GM23338 (cell line): ENCODE measurements at places on chromosomes 5 and 9. TPM values are rescaled to one million over a fixed set of nuclear protein-coding genes. Genes with fewer than 3 reads are reported as not detected.

DNA sequence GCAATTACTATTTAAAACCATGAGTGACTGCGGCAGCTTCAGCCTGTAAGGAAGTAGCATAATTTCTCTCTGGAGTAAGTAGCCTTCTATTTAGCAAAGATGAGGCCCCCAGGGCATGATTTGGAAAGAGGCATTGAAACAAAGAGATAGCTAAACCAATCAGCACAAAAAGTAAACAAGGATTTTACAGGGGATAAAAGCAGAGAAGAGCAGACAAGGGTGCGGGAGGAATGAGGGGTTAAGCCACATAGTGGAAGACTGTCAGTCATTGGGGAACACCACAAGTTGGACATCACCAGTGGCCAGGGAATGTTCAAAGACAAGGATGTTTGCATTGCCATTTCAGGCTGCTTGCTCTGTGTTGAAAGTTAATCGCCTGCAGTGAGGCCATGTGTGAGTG is 24.0 kb upstream of the C5orf63 start:
- DNase-seq, result no peak
- H3K36me3 ChIP-seq, result no peaks in the 10 kb centered on the region

DNA sequence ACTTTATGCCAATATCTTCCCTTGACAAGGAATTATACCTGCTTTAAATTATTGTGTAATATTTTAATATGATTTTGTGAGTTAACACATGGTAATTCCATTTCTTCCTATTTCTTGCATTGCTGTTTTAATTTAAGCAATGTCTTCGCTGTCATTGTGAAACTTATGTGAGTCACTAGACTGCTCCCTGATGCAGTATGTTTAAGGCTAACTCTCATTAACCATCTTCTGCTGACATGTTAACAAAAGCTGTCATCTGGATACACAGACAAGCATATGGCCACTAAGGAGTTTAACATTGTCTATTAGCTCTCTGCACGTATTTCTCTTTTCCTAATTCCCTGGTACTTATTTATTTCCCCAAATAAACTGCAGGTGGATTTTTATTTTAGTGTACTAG is 980.8 kb upstream of the CTNND2 start:
- no peaks in the 10 kb centered on the region for H3K36me3 ChIP-seq
- H3K27ac ChIP-seq, result no peak overlapping the region
- DNase-seq, result no peak
- no peaks in the 10 kb centered on the region for H3K4me1 ChIP-seq
- H3K4me3 ChIP-seq, result no peak overlapping the region

HAVCR1 gene
- not detected in 2 replicates for total RNA-seq

GRCh38 chr9:112180387-112180881 is 5.3 kb upstream of the SUSD1 start:
- H3K4me3 ChIP-seq, result no peak overlapping the region
- peaks cover 10% of the 10 kb centered on the region; the same call in 1 of the 2 replicates for H3K4me1 ChIP-seq
- no peak for DNase-seq
- H3K27me3 ChIP-seq, result peaks cover 23% of the 10 kb centered on the region
- H3K27ac ChIP-seq, result no peak overlapping the region
- no peaks in the 10 kb centered on the region for H3K36me3 ChIP-seq

GRCh38 chr5:147245381-147246165 is 10.7 kb downstream of the STK32A start:
- H3K4me1 ChIP-seq, result no peaks in the 10 kb centered on the region
- no peak overlapping the region for H3K4me3 ChIP-seq
- H3K27ac ChIP-seq, result peak overlapping the region; percentile 35; the same call in 1 of the 2 replicates
- no peaks in the 10 kb centered on the region for H3K36me3 ChIP-seq

GRCh38 chr9:14147738-14148137 is 166.2 kb downstream of the NFIB start:
- H3K36me3 ChIP-seq, result no peaks in the 10 kb centered on the region
- peaks cover 3% of the 10 kb centered on the region; the same call in 1 of the 2 replicates for H3K4me1 ChIP-seq
- no peak overlapping the region for H3K4me3 ChIP-seq
- H3K27ac ChIP-seq, result no peak overlapping the region
- DNase-seq, result no peak

KCNN2 gene
- total RNA-seq, result 14.7 and 24.7 TPM in 2 replicates

DNA sequence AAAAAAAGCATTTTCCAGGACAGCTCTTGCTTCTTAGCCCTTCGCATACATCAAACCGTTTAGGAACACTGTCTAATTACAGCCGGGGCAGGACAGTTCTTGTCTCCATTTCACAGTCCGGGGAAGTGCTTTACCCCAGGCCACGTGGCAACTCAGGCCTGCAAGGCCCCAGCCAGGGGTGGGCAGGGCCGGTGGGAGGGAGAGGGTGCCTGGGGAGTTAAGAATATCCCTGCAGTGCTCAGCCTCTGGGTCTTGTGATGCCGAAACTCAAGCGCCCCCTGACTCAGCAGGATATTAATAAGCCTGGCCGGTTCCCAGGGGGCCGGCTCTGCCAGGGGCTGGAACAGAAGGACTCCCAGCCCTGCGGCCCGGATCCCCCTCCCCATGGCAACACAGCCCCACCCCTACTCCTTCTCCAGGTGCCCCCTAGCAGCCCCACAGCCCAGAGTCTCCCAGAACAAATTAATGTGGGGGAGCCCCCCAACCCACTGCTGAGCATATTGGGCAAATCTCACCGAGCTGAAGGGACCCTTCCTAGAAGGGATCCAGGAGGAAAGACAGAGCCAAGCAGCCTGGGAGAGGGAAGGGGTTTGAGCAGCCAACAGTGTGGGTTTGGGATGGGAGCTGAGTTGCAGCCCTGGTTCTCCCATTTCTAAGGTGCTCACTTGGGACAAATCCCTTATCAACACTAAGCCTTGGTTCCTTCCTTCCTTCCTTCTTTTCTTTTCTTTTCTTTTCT is 45.3 kb downstream of the PLPP7 start:
- no peak overlapping the region for H3K27ac ChIP-seq
- no peaks in the 10 kb centered on the region for H3K27me3 ChIP-seq
- H3K4me3 ChIP-seq, result no peak overlapping the region
- H3K4me1 ChIP-seq, result peaks cover 12% of the 10 kb centered on the region
- H3K36me3 ChIP-seq, result no peaks in the 10 kb centered on the region

DNA sequence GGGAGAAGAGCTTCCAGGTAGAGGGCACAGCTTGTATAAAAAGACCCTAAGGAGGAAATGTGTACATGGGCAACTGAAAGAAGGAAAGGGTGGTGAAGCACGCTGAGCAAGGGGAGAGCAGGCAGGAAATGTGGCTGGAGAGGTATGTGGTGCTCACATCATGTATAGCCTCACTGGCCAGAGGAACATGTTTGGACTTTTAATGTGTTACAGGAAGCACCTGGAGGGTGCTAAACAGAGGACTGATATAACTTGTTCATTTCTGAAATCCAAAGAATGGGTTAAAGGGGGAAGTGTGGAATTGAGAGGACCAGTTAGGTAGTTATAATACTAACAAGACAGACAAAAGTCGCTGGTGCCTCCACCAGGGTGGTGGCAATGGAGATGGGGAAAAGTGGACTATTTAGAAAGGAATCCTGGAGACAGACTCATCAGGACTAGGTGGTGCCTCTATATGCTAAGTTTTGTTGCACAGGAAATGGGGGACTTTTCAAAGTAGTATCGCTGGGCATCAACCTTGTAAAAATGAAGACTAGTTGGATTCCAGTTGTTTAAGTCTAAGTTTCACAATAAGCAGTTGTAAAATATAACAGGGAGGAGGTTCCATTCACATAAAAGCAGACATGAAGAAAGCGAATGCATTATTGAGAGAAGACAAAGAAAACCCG is 63.1 kb upstream of the CD180 start:
- H3K27ac ChIP-seq, result no peak overlapping the region
- H3K4me1 ChIP-seq, result no peaks in the 10 kb centered on the region
- H3K27me3 ChIP-seq, result no peaks in the 10 kb centered on the region

DNA sequence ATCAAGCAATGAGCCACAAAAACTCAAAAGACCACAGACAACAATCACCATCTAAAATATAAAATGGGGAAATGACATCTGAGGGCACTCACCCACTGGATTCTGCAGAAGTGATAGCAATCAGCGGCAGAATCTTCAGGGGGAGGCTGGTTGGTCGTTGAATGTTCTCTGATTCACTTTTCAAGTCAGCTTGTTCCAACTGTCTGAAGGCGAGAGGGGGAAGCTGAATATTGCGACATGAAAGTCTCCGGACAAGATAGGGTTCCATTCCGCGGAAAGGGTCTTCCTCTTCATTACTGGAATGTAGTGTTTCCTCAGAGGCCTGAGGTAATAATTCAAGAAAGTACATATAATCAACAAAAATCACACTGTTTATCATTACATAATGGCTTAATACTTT is 94.9 kb upstream of the PDE4D start:
- H3K4me3 ChIP-seq, result no peak overlapping the region
- H3K27ac ChIP-seq, result no peak overlapping the region
- no peaks in the 10 kb centered on the region for H3K27me3 ChIP-seq
- no peak for DNase-seq

GRCh38 chr9:125436613-125437443 is 175.2 kb downstream of the GAPVD1 start:
- H3K4me3 ChIP-seq, result no peak overlapping the region
- no peaks in the 10 kb centered on the region for H3K4me1 ChIP-seq
- no peaks in the 10 kb centered on the region for H3K27me3 ChIP-seq
- H3K36me3 ChIP-seq, result no peaks in the 10 kb centered on the region
- H3K27ac ChIP-seq, result no peak overlapping the region

- H3K36me3 ChIP-seq, result no peaks in the 10 kb centered on the region
- no peak for DNase-seq
- peaks cover 69% of the 10 kb centered on the region for H3K27me3 ChIP-seq
- no peak overlapping the region for H3K4me3 ChIP-seq
Observed at GRCh38 chr5:151897896-151898295, 26.8 kb downstream of the GLRA1 start.

GRCh38 chr5:139271201-139272027 is 22.1 kb upstream of the MATR3 start:
- no peak overlapping the region for H3K27ac ChIP-seq
- peaks cover 25% of the 10 kb centered on the region for H3K4me1 ChIP-seq
- DNase-seq, result no peak
- no peak overlapping the region for H3K4me3 ChIP-seq

UBE2R2 gene
- total RNA-seq, result 32.5 and 36.4 TPM in 2 replicates

PCDHB5 gene
- total RNA-seq, result 37.7 and 49.7 TPM in 2 replicates

GRCh38 chr5:55645304-55645703 is 66.8 kb downstream of the SLC38A9 start:
- no peak overlapping the region for H3K4me3 ChIP-seq
- peak overlapping the region; percentile 2; the same call in 1 of the 2 replicates for H3K27ac ChIP-seq
- no peaks in the 10 kb centered on the region for H3K27me3 ChIP-seq
- no peaks in the 10 kb centered on the region for H3K36me3 ChIP-seq

DNA sequence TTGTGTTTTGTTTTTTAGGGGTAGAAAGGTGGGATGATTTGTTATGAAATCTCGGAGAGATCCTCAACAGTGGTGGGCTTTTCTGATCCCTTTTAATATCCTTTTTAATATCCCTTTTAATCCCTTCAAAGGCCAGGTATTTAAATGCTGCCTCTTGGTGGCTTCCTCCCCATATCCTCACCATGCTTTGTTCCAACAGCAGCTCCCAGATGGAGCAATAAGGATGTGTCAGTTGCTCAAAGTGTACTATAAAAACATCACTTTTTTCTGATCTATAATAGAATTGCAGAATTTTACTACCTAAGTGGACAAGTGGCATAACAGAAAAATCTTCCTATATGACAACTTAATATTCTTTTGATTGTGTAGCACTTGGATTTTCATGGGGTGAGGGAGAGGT is 160.1 kb downstream of the GNAQ start:
- H3K4me1 ChIP-seq, result peaks cover 6% of the 10 kb centered on the region
- no peaks in the 10 kb centered on the region for H3K27me3 ChIP-seq
- DNase-seq, result no peak
- no peak overlapping the region for H3K27ac ChIP-seq
- H3K36me3 ChIP-seq, result no peaks in the 10 kb centered on the region

GRCh38 chr5:73454379-73455036 is 5.9 kb upstream of the FOXD1 start:
- no peak overlapping the region for H3K27ac ChIP-seq
- H3K4me1 ChIP-seq, result peaks cover 19% of the 10 kb centered on the region
- peaks cover 46% of the 10 kb centered on the region for H3K27me3 ChIP-seq
- H3K36me3 ChIP-seq, result no peaks in the 10 kb centered on the region

GRCh38 chr9:97802276-97802675 is 50.8 kb upstream of the FOXE1 start:
- no peak overlapping the region for H3K4me3 ChIP-seq
- H3K27me3 ChIP-seq, result peaks cover 22% of the 10 kb centered on the region; the same call in 1 of the 2 replicates
- no peak for DNase-seq
- H3K36me3 ChIP-seq, result no peaks in the 10 kb centered on the region
- H3K4me1 ChIP-seq, result no peaks in the 10 kb centered on the region

FST gene
- total RNA-seq, result 7.6 and 8.0 TPM in 2 replicates

- H3K4me3 ChIP-seq, result no peak overlapping the region
- H3K36me3 ChIP-seq, result no peaks in the 10 kb centered on the region
- no peaks in the 10 kb centered on the region for H3K27me3 ChIP-seq
- no peak overlapping the region for H3K27ac ChIP-seq
- H3K4me1 ChIP-seq, result no peaks in the 10 kb centered on the region
- no peak for DNase-seq
Observed at GRCh38 chr9:109232449-109233237, 65.6 kb upstream of the FRRS1L start.

ADAMTSL1 gene
- 2.0 and 5.0 TPM in 2 replicates for total RNA-seq

- no peak overlapping the region for H3K4me3 ChIP-seq
- no peak overlapping the region for H3K27ac ChIP-seq
- H3K4me1 ChIP-seq, result no peaks in the 10 kb centered on the region
- no peak for DNase-seq
- H3K36me3 ChIP-seq, result no peaks in the 10 kb centered on the region
Observed at GRCh38 chr9:93066978-93067603, 8.6 kb downstream of the SUSD3 start.

DNA sequence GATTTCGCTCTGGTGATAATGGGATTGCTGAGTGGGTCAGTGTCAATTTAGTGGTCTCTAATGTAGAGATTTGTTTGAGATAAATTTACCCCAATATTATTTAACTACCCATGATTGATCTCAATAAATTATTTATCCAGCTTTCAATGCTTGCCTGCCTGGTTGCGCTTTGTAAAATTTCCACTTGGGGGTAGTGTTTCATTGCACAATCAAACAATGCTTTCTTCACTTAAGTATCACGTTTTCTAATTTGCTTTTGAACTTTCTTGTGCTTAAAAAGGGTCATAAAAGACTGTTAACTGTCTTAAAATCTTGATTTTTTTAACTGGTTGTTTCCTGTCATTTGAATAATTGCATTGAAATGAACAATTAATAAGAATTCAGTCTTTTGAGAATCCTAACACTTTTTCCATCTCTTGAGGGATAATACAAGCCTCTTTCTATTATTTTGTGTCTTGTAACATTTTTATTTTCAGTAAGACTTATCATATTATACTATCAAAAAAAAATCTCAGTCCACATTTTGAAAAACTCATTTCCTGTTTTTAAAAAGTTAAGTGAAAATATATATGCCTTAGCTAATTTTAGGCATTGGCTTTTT is 18.7 kb downstream of the HSD17B4 start:
- peaks cover 5% of the 10 kb centered on the region; the same call in 1 of the 2 replicates for H3K36me3 ChIP-seq
- H3K4me3 ChIP-seq, result 0 out of 2 replicates have a peak overlapping the region, but pooled peaks have one; percentile 11
- no peak overlapping the region for H3K27ac ChIP-seq
- H3K4me1 ChIP-seq, result peaks cover 30% of the 10 kb centered on the region

GRCh38 chr5:115589043-115589442 is 13.2 kb downstream of the TICAM2 start:
- no peaks in the 10 kb centered on the region for H3K36me3 ChIP-seq
- no peak overlapping the region for H3K27ac ChIP-seq
- no peaks in the 10 kb centered on the region for H3K27me3 ChIP-seq
- DNase-seq, result no peak
- no peaks in the 10 kb centered on the region for H3K4me1 ChIP-seq
- H3K4me3 ChIP-seq, result no peak overlapping the region
